ENCODE measurements at places on chromosomes 6 and 20.

DNA sequence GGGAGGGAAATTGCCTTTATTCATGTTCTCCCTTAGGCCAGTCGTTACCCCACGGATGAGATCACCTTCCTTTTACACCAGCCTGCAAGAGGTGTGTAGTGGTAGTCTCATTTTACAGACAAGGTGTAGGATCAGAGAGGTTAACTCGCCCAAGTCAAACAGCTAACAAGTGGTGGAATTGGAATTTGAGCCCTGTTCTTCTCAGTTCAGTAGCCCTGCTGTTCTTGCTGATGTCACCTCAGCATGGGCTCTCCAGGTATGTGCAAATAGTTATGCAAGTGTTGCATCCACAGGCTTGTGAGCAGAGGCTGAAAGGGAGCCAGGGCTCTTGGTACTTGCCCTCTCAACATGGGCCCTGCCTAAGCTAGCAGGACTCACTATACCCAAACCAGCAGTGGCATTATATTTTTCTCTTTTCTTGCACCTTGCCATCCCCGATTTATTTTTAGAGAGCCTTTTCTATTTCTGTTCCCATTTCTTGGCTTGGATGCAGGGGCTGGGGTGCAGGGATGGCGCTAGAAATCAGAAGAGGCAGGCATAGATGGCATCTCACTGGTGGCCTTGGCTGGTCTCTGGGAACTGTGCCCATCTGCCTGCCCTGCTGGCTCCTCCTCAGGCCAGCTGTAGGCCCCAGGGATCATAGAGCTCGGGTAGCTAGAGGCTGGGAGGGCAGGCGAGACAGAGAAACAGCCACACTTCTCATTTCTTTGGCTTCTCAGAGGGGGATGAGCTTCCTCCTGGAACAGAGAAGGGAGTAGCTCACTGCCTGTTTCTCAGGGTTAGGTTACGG lies 18.2 kb downstream of the PPARD start:
- peak; percentile 91 for DNase-seq

- no peak for DNase-seq
Measured at GRCh38 chr20:11499101-11499634, 418.5 kb upstream of the BTBD3 start.

- DNase-seq: peak; percentile 99
Measured at GRCh38 chr20:25032478-25033264, 25.3 kb downstream of the ACSS1 start.

DNA sequence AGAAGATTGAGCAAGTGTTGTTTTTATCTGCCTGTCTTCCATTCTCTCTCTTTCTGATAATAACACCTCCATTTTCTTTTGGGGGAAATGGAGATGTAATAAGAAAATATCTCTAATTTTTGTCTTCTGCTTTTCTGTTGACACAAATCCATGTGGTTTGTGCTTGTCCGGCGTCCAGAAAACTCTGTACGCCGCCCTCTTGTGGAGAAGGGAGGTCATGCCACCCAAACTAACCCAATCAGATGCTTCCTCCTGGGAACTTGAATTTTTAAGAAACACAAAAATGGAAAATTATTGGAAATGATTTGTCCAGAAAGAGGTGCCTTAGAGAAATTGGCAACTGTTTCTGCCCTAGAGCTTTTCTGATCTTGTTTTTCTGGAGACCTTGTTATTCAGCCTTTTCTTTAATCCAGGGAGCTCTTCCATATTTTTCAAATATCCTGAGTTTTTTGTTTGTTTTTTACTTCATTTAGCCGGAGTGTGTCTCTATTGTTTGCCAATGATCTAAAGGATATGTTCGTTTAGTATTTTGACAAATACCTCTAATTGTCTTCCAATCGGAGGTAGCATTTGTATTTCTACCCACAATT lies 17.8 kb upstream of the FNDC1 start:
- DNase-seq: peak; percentile 18

- DNase-seq: peak; percentile 65
Measured at GRCh38 chr20:6583134-6583738, 184.2 kb upstream of the BMP2 start.

DNA sequence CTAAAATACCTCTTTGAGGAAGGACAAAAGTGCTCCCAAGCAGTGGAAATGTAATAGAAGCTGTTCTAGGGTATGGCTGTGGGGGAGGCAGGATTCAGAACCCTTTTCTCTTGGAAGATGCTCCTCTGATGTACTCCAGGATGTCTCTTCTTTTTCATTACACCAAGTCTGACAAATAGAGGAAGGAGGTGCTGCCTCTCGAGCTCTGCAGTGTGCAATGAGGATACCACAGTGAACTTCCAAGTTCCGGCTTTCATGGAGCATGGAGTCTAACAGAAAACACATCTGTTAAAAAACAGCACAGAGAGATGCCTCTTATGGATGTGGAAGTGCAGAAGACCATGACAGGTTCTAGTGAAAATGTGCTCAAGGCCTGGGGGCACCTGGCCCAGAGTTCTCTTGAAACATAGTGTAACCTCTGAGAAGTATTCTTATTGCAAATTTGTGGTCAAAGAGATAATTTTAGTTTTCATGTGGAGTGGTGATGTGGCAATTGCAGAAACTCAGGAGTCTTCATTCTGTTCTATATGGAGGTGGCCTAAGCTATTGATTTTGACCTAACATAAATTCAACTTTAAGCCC lies 362.0 kb upstream of the CITED2 start:
- DNase-seq: no peak

DNA sequence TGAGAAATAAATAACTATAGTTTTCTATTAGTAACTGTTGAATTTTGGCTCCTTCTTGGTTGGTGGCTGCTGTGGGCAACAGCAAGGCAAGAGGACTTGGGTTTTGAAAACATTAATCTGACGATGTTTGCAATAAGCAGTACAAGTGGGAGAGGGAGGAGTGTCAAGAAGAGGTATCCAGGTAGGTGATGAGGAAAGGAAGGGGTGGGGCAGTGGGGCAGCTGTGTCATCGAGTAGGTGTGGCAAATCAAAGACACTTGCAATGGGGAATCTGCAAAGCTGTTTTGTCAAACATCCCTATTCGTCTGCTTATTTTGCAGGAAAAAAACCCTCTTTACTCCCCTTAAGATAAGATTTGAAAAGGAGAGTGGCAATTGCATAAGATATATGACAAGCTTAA lies 171.9 kb upstream of the MAP3K7 start:
- no peak for DNase-seq

Data from globus pallidus (tissue), 1 donor.